T-cell (primary cell): ENCODE measurements at places on chromosomes 5 and 9.

DNA sequence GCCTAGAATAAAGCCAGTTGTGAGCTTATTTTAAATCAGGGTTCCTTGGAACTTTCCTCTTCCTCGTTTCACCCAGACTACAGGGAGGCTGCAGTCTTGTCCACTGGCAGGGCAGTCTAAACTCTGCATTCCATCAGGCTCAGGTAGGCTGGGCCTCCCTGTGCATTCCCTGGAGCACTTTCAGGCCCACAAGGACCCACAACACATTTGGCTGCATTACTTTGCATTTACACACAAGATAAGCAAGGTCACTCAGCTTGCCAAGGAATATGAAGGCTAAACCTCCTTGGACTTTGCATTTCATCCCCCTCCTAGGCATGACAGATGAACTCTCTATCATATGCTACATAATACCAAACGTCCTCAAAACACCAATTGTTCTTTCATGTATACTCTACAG is 104.2 kb downstream of the MARCHF3 start:
- no peak for DNase-seq

GRCh38 chr5:146291421-146292074 is 47.1 kb upstream of the POU4F3 start:
- DNase-seq = peak; percentile 27

- DNase-seq = peak; percentile 34
Measured at GRCh38 chr5:91162534-91163381, 220.4 kb downstream of the ARRDC3 start.

DNA sequence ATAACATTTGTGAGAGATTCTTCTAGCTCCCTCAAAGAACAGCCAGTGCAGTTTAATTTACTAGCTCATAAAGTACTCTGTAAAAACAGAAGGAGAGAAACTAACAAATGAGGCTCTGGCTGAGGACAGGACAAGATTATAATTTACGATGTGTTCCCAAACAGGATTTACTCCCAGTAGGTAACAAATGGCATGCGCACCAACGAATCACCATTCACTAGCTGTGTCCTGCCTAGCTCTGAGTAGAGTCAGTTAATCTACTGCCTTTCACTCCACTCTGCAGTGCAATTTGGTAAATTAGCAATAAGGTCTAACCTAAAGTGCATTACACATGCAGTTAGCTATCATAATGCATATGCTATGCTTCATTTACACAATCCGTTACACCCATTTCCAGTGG is 497.4 kb upstream of the CCNG1 start:
- no peak for DNase-seq

GRCh38 chr5:144308906-144309670 is 138.4 kb downstream of the KCTD16 start:
- DNase-seq = no peak

- no peak for DNase-seq
Measured at GRCh38 chr9:136709454-136710109, 2.8 kb upstream of the DIPK1B start.

DNA sequence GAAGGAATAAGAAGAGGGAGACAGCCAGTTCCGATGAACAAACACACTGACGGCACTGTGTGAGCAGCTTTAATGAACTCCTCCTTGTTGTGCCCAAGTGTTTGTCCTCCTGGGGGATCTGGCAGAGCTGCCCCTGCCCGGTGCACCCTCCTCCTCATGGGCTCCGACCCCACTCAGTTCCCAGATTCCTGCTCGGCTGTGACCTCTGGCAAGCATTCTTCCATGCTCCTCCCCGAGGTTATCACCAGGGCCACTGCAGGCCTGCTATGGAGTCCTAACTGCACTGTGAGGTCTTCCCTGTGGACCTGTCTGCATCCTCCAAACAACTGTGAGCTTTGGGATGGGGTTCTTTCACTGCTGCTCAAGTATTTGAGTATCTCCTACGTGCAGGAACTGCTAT is 142.2 kb downstream of the DCP2 start:
- no peak for DNase-seq
